ENCODE measurements at places on chromosomes 12 and 14.

- H3K27me3 ChIP-seq: no peaks in the 10 kb centered on the region
- peaks cover 13% of the 10 kb centered on the region for H3K4me1 ChIP-seq
- no peak overlapping the region for H3K27ac ChIP-seq
- DNase-seq: peak; percentile 67
- H3K36me3 ChIP-seq: no peaks in the 10 kb centered on the region
These were observed 60.1 kb upstream of the PPM1H start for GRCh38 chr12:62995097-62995496.

DNA sequence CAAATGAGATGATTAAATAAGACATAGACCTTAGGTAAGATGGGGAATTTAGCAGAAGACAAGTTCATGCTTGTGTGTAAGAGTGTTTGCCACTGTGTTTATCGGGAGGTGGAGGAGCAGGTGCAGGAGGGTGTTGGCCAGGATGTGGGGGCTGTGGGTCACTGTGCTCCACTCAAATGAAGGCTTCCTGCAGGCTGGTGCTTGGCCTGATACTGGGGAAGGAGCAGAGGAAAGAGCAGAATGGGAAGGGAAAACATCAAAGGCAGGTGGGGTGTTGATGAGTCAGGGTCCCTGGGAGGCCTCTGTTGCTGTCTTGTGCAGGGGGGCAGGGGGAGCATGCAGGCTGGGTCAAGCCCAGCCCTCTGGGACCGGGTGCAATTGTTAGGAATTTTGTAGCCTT, 126.5 kb downstream of the TSPAN9 start:
- no peaks in the 10 kb centered on the region for H3K36me3 ChIP-seq
- H3K27me3 ChIP-seq: peaks cover 31% of the 10 kb centered on the region
- H3K4me3 ChIP-seq: no peak overlapping the region
- H3K4me1 ChIP-seq: no peaks in the 10 kb centered on the region
- no peak overlapping the region for H3K27ac ChIP-seq

DNA sequence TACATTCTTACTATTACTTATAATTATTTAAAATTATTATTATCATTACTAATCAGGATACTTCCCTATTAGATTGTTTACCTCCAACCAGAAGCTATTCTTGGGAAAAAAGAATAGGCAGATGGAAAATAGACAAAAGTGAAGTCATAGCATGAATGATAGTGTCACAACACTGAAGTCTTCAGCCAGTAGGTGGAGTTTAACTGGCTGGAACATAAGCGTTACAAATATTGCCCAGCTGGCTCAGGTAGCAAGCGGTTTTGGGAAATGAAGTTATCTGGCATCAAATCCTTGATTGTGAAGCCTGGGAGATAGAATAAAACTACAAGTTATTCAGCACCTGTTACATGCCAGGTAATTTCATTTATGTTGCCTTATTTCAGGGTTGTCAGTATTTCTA, 762.9 kb downstream of the C12orf50 start:
- no peak overlapping the region for H3K4me3 ChIP-seq
- no peaks in the 10 kb centered on the region for H3K27me3 ChIP-seq
- H3K27ac ChIP-seq: no peak overlapping the region
- no peak for DNase-seq

DNA sequence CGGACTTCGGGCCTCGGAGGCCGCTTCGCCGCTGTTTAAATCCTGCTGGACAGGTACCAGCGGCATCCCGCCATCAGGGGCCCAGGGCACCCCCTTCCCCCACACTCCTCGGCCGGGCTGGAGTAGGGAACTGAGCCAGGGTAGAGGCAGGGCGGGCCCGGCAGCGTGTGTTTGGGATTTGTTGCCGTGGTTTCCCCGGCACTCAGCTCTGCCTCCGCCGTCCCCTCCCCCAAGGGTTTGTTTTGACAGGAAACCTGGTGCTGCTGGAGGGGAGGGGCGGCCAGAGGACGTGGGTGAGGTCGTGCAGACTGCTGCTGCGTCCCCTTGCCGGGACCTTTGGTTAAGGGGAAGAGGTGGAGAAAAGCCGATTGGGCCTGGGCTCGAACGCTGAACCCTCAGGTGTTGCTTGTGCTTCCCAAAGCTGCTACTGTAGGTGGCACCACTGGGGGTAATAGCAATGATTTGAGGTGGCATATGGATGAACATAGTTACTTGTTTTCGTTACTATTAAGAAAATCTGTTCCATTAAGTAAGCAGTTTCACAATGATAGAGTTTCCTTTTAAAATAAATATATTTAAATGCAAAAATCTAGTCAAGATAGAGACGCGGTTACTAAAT, 778 bp downstream of the TCP11L2 start:
- H3K27me3 ChIP-seq: no peaks in the 10 kb centered on the region
- no peaks in the 10 kb centered on the region for H3K36me3 ChIP-seq
- peak; percentile 97 for DNase-seq
- H3K4me3 ChIP-seq: peak overlapping the region; percentile 91
- peak overlapping the region; percentile 100 for H3K27ac ChIP-seq

- H3K36me3 ChIP-seq: no peaks in the 10 kb centered on the region
- no peaks in the 10 kb centered on the region for H3K4me1 ChIP-seq
- H3K27me3 ChIP-seq: no peaks in the 10 kb centered on the region
- no peak overlapping the region for H3K27ac ChIP-seq
These were observed 1337.4 kb downstream of the FSCB start for GRCh38 chr14:43169722-43170121.

DNA sequence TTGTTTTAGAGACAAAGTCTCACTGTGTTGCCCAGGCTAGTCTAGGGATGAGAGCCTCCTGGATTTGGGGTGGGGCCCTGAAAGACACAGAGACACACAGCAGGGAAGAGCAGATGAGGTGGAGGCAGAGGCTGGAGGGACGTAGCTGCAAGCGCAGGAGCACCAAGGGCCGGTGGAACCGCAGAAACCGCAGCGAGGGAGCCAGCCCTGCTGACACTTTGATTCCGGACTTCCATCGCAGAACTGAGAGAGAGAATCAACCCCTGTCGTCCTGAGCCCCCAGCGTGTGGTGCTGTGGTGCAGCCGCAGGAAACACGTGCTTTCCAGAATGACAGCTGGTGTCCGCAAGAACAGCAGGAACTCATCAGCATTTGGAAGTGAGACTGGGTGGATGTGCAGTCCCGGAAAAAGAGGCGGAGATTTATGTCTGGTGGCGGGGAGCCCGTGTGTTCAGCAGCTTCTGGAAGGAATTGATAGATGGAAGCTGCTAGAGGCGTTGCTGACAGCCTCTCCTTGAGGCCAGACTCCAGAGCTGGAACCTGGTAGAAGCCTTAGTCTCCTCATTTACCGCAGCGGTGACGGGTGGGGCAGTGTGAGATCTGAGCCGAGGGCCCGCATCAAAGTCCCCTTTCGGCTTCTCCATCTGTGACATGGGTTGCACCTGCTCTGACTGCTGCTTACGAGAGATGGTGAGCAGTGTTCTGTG, 21.9 kb upstream of the KLC1 start:
- peaks cover 24% of the 10 kb centered on the region for H3K27me3 ChIP-seq
- H3K4me1 ChIP-seq: peaks cover 4% of the 10 kb centered on the region
- peak overlapping the region; percentile 34 for H3K27ac ChIP-seq
- peak; percentile 65 for DNase-seq
- H3K36me3 ChIP-seq: no peaks in the 10 kb centered on the region
- no peak overlapping the region for H3K4me3 ChIP-seq

DNA sequence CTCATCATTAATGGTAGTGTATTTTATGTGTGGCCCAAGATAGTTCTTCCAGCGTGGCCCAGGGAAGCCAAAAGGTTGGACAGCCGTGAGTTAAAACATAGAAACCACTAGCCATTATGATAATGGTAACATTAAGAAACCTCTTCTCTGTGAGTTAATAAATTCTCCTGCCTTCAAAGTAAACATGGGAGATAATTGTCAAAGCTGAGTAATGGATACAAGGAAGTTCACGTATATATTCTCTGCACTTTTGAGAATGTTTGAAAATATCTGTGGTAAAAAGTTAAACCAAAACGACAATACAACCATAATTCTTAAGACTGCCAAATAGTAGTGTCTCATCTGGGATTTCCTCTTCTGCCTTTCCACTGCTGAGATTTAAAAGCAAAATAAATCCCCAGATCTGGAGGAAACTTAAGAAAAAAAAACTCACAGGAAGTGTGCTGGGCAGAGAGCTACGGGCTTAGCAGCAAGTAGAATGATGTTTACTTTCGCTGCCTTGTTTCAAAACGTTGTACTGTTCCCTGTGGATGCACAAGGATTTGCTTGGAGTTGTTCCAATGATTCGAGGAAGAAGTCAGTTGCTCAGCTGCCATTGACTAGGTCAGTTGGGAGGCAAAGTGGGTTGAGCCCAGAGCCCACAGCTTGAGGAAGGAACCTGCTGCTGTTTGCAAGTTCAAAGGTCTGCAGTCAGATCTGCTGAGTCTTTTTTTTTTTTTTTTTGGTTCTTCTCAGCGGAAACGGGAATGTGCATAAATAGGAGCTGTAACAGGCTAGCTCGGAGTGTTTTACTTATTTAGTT, 1.7 kb downstream of the TPCN1 start:
- H3K27ac ChIP-seq: no peak overlapping the region
- no peaks in the 10 kb centered on the region for H3K27me3 ChIP-seq
- H3K4me3 ChIP-seq: peak overlapping the region; percentile 88
- peak; percentile 73 for DNase-seq
- H3K4me1 ChIP-seq: peaks cover 4% of the 10 kb centered on the region

- peak; percentile 61 for DNase-seq
- no peaks in the 10 kb centered on the region for H3K36me3 ChIP-seq
- no peaks in the 10 kb centered on the region for H3K4me1 ChIP-seq
- no peak overlapping the region for H3K4me3 ChIP-seq
- no peaks in the 10 kb centered on the region for H3K27me3 ChIP-seq
These were observed 56.0 kb upstream of the HECTD1 start for GRCh38 chr14:31263485-31264133.

DNA sequence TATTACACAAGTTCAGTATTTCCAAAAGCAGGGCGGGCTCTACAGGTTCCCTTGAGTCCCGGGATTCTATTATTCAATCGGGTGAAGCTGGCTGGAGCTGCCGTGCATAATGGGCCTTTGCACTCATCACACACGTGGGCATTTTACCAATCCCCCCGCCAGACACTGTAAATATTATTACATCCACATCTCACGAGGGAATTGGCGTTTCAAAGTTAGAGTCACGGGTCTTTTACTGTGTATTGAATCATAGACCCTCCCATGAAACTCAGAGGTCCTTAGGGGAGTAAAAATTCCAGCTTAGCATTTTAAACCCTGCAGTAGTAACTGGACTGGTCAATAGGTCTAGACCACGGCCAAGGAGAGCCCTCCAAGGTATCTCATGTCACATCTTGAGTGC, 70.3 kb downstream of the MAP1LC3B2 start:
- DNase-seq: no peak
- no peak overlapping the region for H3K4me3 ChIP-seq
- H3K4me1 ChIP-seq: no peaks in the 10 kb centered on the region
- no peaks in the 10 kb centered on the region for H3K27me3 ChIP-seq
- no peak overlapping the region for H3K27ac ChIP-seq

- no peaks in the 10 kb centered on the region for H3K36me3 ChIP-seq
- H3K4me3 ChIP-seq: no peak overlapping the region
- DNase-seq: peak; percentile 35
- H3K27me3 ChIP-seq: no peaks in the 10 kb centered on the region
- H3K27ac ChIP-seq: no peak overlapping the region
These were observed 156.5 kb downstream of the KCNK10 start for GRCh38 chr14:88166616-88167015.

DNA sequence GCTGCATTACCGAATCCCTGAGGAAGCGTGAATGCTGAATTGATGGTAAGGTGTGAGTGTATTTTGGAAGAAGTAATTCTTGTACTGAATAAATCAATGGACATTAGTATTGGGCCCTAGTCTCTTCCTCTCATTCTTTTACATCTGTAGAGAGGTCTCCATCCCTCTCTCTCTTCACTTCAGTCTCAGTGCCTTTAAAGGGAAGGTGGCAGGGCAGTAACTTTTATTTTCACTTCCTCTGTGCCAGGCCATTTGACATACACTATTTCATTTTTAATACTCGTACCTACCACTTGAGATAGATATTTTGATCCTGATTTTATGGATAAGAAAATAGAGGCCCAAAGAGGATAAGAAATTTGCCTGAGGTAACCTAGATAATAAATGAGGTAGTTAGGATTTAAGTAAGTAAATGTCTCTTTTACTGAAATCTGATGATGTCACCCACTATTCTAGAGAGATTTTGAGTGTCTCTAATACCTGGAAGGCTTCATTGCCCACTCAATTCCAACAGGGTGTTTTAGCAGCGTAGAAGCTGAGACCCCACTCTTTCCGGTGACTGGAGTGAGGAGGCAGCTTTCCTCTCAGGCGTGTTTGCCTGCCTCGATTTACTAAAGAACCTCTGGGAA, 177.9 kb upstream of the PRICKLE1 start:
- H3K27ac ChIP-seq: no peak overlapping the region
- no peak for DNase-seq
- H3K36me3 ChIP-seq: no peaks in the 10 kb centered on the region
- no peak overlapping the region for H3K4me3 ChIP-seq
- no peaks in the 10 kb centered on the region for H3K27me3 ChIP-seq
- H3K4me1 ChIP-seq: peaks cover 12% of the 10 kb centered on the region
